Muscle of arm (tissue), 14 donors: ENCODE measurements at places on chromosomes 6 and 20. TPM values are rescaled to one million over a fixed set of nuclear protein-coding genes. Genes with fewer than 3 reads are reported as not detected.

The VGLL2 gene
- 76.1 TPM for polyA plus RNA-seq

The SDHAF4 gene
- polyA plus RNA-seq, result 17.0 TPM

The HMGN3 gene
- polyA plus RNA-seq, result 183 TPM

The MAPK13 gene
- polyA plus RNA-seq, result 6.7 TPM

The MAP3K5 gene
- not detected for polyA plus RNA-seq

The NKX2-2 gene
- 0.20 TPM for polyA plus RNA-seq

The LTB gene
- 1.1 TPM for polyA plus RNA-seq

The HTR1E gene
- polyA plus RNA-seq, result not detected

The MRPS10 gene
- 36.7 TPM for polyA plus RNA-seq

The CYP39A1 gene
- polyA plus RNA-seq, result not detected

The SLC52A3 gene
- 0.43 TPM for polyA plus RNA-seq

The CFAP61 gene
- 9.5 TPM for polyA plus RNA-seq

The GLP1R gene
- not detected for polyA plus RNA-seq

The SRSF12 gene
- not detected for polyA plus RNA-seq

The TRIM38 gene
- polyA plus RNA-seq, result 9.2 TPM

The RSPO4 gene
- 0.33 TPM for polyA plus RNA-seq

The UBD gene
- polyA plus RNA-seq, result not detected
